ENCODE measurements at places on chromosomes 6 and 20.

- DNase-seq = peak; percentile 74
Measured at GRCh38 chr6:154276810-154277628, 79.6 kb downstream of the IPCEF1 start.

GRCh38 chr20:17558154-17558940 is 11.5 kb upstream of the DSTN start:
- DNase-seq = peak; percentile 63

DNA sequence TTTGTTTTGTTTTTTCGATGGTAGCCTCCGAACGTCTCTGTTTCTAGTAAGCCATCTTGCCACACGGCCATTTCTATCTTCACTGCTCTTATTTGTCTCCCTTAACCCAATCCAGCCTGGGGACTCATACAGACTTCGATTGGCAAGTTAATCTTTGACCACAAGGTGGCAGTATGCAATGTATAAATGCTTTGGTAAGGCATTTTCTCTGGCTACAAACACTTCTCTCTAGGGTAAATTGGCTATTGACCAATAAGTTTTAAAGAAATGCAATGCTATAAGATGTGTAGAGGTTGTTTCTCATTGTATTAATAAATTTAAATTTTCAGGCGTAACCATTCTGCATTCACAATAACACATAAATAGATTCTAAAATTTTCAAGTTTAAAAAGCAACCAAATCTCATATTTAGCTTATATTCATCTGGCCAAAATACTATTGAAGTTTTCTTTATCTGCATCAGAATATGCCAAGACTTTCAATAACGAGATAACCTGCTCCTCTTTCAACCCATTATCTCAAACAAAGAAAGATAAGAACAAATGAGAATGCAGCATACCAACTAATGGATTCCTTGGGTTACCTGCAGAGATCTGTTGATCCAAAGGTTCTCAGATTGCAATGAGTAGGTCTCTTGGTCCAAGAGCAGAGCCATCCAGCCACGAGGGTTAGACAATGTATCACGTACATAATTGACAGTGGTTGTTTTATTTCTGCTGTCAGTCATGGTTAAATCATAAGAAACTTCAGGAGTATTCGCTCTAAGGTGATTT is 231.9 kb downstream of the PKHD1 start:
- peak; percentile 76 for DNase-seq

DNA sequence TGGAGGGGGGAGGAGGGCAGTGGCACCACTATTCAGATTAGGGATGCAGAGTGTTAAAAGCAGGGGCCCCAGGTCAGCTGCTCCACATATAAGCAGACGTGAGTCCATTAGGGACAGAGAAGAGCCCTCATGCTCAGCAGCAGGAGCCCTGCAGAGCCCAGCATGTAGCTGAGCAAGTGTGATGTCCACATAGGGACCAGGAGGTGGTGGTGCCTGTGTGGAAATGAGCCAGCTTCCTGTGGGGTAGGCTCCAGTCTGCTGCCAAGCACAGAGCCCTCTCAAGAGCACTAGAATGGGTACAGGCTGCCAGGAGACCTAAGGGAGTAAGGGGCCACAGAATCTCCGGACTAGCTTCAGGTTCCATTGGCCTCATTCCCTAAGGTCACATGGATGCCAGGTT is 57.9 kb upstream of the MLN start:
- DNase-seq = no peak

- DNase-seq = no peak
Measured at GRCh38 chr6:82205930-82206392, 41.6 kb downstream of the IBTK start.

DNA sequence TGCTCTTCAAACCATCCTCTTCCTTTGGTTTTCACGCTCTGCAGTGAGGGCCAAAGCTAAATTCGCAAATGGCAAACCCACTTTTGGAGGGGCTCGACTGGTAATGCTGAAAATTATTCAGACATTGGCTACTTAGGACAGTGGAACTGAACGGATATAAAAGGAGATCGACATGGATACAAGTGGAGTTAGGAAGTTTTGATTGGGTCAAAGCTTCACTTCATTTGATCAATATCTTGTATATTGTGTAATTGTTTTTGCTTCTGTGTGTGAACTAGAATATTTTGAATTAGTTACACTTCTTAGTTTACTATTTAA is 1.2 kb downstream of the FAM8A1 start:
- no peak for DNase-seq

All from suppressor macrophage treated with lipopolysaccharide for 4 hours (primary cell).